ENCODE measurements at places on chromosomes 7 and 10.

DNA sequence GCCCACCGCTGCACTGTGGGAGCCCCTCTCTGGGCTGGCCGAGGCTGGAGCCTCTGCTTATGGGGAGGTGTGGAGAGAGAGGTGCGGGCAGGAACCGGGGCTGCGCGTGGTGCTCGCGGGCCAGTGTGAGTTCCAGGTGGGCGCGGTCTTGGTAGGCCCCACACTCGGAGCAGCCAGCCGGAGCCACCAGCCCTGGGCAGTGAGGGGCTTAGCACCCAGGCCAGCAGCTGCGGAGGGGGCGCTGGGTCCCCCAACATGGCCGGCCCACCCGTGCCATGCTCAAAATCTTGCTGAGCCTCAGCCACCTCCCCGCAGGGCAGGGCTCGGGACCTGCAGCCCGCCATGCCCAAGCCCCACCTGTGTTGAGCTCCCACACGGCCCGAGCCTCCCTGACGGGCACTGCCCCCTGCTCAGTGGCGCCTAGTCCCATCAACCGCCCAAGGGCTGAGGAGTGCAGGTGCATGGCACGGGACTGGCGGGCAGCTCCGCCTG lies 856.8 kb upstream of the CELF2 start:
- DNase-seq, result no peak

GRCh38 chr10:116073001-116073400 lies 200.0 kb downstream of the GFRA1 start:
- no peak for DNase-seq

DNA sequence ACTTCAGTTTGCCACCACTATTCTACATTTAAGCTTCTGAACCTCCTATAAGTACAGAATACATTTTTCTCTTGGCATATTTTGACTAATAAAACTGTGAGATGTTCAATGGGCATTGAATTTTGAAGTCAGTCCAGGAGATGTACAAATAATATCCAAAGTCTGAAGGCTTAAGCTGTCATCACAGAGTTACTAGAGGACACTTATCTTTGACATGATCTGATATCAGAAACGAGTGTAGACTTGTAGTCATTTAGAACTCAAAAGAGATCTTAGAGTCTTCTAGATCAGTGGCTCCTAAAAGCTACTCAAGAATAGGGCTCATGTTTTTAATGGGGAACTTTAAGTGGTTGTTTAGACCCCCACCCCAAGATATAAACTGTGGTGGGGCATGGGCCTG lies 160.5 kb downstream of the ARID5B start:
- DNase-seq, result no peak

- no peak for DNase-seq
Observed at GRCh38 chr7:108324053-108325038, 131.9 kb downstream of the NRCAM start.

Data from effector memory CD4-positive, alpha-beta T cell (primary cell).